ENCODE measurements at places on chromosomes 6 and 20.
A peak's percentile ranks its signal among the peaks of the same experiment; 100 is the strongest.

DNA sequence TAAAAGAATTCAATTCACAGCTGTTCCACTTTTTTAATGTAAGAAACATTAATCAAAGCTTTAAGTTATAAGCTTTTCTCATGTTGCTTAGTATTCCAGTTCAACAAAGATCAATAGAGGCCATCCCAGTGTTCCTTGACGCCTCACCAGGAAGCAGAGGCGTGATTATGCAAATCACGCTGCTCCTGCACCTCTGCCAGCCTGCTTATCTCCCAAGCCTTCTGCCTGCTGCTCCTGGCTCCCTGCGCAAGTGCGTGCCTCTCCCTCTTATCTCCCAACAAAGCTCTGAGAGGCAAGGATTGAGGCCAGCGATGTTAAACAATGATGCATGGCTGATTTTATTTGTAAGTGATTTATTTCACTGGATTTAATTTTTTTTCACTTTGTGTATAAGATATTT, 42.8 kb downstream of the INSM1 start:
- no peak for DNase-seq

DNA sequence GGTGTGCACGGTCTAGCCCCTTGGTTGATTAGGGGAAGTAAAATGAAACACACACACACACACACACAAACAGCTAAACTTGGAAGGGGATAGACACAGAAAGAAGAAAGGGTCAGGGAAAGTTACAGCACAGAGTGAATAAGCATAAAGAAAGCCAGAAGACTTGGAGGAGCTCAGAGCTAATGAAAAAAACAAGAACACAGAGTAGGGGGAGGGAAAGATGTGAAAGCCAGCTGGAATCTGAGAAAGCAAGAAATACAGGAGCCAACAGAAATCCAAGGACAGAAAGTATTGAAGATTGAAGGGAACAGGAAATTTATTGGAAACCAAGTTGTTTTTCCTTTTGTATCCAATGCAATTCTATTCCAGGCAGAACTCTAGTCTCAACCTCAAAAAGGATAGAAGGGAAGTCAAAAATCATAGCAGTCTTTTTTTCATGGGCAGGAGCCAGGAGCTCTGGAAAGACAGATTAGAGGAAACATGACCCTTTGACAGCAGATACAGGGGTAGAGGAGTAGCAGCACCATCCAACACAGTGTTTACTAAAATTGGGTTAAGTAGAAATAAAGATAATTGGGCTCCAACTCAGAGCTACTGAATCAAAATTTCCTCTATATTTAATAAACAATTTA, 10.1 kb downstream of the HMGCLL1 start:
- DNase-seq, result no peak

GRCh38 chr6:156599366-156599765, 177.8 kb upstream of the ARID1B start:
- DNase-seq, result no peak

DNA sequence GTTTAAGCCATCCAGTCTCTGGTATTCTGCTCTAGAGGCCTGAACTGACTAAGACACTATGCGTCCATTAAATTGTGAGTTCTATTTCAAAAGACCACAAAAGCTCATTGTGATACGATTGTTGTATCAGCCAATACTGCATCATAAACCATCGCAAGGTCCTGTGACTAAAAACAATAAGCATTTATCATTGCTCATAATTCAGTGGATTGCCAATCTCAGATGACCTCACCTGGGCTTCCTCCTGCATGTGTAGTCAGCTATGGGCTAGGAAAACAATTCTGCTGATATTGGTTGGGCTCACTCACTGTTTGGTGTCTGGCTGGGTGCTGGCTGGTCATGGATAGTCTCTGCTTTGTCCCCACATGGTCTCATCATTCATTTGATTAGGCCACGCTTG, 592.7 kb upstream of the BTBD3 start:
- DNase-seq, result no peak

DNA sequence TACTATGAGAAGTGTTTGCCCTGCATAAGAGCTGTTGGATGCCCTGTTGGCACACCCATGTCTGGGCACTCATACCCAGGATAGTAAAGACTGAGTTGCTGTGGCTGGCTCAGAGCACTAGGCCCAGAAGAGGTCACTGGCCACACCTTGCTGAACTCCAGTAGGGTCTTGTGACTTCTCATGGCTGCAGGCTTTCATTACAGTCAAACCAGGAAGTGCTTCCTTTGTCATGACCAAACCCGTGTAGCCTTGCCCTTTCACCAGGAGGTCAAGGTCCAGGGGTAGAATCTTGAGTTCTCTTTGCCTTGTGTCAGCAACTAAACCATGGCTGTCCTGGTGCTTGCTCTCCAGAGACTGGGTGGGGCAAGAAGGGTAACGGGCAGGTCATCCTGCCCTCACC, 49.5 kb downstream of the CD164 start:
- DNase-seq, result no peak

GRCh38 chr6:147942363-147942762, 400.3 kb upstream of the SASH1 start:
- no peak for DNase-seq

DNA sequence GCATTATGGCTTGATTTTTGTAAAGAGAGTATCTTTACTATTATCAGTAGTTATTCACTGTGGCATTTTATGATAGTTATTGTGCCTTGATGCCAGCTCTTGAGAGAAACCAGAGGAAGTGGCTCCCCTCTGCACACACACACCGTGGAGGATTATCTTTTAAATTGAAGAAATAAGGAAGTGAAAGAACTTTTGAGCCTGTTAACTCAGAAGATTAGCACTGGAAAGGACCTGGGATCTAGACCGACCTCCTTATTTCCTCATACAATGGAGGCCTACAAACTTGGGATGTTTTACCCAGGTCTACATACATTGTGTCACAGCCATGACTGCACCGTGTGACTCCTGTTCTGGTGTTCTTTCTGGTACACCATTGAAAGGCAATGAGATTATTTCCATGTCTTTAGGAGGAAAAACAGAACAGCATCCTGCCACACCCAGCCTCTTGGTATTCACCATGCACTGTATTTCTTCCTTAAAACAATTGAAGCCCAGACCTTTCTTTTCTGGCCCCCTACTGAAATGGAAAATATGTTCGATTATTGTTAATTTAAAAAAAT, 40.6 kb downstream of the HECA start:
- no peak for DNase-seq

DNA sequence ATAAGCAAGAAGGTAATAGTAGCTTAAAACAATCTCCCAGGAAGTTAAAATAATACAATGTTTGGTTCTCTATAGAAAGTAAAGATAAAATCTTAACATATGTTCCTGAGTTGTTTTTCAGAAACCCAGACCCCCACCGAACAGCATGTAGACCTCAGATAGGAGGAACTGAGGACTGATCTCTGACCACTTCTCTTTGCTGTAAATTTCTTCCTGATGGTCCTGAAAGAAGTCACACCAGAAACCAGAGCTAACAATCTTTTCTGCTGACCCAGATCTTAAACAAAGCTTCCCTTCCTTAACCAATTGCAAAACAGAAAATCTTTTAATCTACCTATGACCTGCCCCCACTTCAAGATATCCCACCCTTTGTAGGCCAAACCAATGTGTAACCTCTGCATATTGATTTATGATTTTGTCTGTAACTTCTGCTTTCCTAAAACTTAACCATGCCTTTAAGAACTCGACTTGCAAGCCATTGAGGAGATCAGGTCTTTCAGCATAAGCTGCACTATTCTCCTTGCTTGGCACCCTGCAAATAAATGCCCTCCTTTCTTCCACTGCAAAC, 21.9 kb upstream of the BEND6 start:
- DNase-seq, result peak; percentile 53

DNA sequence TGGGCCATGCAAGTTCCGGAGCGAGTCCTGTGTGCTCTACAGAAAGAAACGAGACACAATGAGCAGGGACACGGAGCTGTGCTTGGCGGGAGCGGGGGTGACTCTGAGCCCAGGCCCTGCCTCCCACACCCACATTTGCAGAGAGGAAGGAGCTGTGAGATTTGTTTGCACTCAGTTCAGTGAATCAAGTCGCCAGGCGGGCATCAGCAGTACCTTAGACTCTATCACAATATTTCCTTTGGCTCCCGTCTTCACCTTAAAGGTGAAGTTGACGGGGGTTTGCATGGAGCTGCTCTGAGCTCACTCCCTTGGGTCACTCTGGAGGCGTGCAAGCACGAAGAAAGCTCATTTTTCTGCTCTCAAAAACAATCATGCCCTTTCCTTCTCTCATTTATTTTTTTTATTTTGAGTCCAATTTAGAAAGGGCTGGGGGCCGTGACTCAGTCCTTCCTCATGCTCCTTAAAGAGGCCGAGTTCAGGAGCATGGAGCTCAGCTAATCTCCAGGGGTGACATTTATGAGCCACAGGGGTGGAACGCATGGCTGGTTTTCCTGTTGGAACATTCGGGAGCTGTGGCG, 188.2 kb downstream of the NFATC2 start:
- no peak for DNase-seq

GRCh38 chr6:35048031-35048613, 93.0 kb downstream of the TCP11 start:
- peak; percentile 19 for DNase-seq

GRCh38 chr6:1313767-1314503, 2.0 kb downstream of the FOXQ1 start:
- no peak for DNase-seq

- no peak for DNase-seq
These were observed 124.1 kb downstream of the FOXO3 start for GRCh38 chr6:108684771-108685329.

DNA sequence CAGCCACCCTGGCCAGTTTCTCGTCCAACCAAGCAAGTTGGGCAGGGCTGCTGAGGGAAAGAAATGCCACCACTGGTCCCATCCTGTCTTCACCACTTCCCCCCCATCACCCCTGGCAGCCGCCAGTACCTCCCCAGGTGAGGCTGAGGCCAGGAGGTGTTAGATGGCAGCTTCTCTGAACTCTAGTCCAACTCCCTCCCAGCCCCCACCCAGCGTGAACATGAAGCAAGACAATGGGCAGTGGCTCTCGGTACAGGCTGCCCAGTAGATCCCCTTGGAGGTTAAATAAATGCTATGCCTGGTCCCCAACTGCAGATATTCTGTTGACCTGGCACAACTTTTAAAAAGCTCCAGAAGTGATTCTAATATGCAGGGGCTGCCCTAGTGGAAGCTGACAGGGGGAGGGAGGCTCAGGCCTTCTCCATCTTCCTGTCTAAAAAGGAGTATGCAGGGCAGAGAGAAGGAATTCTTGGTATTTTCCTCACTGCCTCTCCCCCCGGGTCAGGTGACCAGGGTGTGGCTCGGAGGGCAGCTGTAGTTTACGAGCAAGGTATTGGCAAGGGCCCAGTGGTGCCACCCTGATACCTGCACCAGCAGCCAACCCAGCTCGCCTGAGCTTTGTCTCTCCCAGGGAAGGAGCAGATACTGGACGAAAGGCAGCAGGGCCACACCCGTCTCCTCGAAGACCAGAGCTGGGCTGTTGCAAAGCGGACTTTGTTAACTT, 25.7 kb downstream of the KCNK5 start:
- DNase-seq, result no peak

DNA sequence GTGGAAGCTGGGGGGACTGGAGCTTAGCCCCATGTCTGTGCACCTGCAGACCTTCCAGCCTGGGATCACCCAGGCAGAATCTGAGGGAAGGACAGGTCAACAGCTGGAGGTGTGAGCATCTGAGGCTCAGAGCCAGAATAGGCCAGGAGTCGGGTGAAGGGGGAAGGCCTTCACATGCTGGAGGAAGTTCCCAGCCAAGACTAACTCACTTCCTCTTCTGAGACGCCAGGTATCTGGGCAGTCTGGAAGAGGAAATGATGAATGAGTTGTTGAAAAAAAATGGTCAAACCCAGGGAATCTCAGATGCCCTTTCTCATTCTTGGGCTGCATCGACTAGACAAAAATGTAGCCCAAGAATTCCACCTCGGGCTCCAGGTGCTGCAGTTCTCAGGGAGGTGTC, 73.6 kb upstream of the TIAM2 start:
- peak; percentile 4 for DNase-seq

DNA sequence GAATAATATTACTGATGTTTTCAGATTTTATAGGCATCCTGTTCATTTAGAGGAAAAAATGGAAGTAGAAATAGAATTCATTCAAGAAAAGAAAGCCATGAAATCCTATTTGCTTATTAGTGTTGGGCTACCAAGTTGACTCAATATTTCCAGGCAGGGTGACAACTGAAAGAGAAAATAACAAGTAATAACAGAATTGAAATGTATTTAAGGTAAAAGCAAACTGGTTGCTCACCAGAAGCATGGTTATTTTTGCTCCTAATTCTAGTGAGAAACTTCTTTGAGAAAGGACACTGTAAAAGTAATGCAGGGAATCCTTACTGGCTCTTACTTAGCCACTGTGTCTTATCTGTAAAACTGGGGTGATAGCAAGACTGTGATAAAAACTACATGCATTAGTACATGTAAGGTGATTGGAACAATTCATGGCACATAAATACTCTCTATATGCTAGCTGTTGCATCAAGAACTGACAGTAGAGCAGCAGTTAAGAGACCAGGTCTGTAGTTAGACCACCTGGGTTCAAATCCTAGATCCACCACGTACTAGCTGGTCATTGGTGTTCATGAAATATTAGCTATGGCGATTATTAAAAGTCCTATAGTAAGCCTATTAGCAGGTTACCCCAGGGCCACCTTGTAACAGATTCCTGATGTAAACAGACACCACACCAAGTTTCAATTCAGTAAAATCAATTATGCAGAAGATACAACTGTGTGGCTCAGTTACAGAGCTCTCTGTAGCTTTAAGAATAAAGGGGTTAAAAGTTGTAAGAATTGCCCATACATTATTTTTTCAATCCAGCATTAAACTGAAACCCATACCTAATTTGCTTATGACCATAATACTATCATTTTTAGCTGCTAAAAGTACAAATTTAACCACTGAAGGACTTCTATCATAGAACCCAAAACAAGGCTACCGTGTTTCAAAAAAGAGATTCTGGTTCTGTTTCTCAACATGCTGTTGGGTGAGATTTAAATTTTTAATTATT, 159.2 kb upstream of the COL21A1 start:
- no peak for DNase-seq

GRCh38 chr6:138570725-138571029, 71.4 kb upstream of the NHSL1 start:
- no peak for DNase-seq
